ENCODE measurements at places on chromosomes 1 and 21. TPM values are rescaled to one million over a fixed set of nuclear protein-coding genes. Genes with fewer than 3 reads are reported as not detected.

DNA sequence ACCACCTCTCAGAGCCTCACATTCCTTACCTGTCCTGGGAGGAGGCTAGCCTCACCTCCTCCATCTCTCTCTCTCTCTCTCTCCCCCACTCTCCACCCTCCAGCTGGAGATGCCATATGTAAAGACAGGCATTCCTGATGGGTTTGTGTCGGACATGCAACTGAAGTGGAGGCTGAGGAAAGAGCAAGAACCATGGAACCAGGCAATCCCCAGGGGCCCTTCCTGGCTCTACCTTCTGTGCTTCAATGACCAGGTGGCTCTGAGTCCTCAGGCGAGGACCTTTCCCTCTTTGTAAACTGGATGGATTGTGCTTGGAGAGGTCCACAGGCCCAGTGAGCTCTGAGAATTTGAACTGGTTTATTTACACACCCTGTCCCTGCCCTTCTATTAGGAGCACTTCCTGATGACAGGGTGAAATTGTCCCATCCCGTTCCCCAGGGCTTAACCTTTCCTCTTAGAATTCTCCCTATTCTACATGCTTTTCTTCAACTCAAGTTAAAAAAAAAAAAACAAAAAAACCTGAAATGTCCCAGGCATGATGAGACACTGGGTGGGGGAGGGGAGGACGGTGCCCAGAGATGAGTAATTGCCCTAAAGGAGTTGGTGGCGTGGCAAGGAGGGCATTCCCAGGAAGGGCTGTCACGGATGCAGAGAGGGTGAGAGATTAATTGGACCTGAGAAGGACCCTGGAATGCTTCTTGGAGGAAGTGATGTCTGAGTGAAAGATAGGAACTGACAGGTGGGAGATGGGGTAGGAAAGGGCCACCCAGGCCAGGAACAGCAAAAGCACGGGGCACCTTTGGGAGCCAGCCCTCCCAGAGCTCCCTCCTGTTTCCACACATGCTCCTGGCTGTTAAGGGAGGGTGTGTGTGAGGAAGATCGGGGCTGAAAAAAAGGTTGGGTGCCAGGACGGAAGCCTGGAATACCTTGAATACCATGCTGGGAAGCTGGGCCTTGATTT lies 50.2 kb upstream of the WASF2 start:
- peak overlapping the region; percentile 98 for H3K27ac ChIP-seq
- H3K27me3 ChIP-seq: no peaks in the 10 kb centered on the region
- H3K4me3 ChIP-seq: peak overlapping the region; percentile 38
- peaks cover 20% of the 10 kb centered on the region for H3K36me3 ChIP-seq
- peak; percentile 92 for DNase-seq

DNA sequence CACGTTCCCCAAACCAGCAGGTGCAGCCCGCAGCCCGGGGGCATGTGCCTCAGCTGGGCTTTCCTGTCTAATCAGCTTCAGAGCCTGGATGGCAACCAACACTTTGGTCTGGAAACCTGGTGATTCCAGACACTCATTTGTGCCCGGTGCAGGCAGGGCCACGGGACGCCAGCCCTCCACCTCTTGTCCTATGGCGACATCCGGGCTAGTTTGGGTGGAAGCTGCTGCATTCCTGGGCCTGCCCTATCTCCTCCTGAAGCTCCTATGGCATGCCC lies 111.8 kb downstream of the WDR4 start:
- H3K27me3 ChIP-seq: no peaks in the 10 kb centered on the region
- no peaks in the 10 kb centered on the region for H3K4me1 ChIP-seq
- no peak overlapping the region for H3K4me3 ChIP-seq
- H3K36me3 ChIP-seq: peaks cover 18% of the 10 kb centered on the region
- no peak for DNase-seq

DNA sequence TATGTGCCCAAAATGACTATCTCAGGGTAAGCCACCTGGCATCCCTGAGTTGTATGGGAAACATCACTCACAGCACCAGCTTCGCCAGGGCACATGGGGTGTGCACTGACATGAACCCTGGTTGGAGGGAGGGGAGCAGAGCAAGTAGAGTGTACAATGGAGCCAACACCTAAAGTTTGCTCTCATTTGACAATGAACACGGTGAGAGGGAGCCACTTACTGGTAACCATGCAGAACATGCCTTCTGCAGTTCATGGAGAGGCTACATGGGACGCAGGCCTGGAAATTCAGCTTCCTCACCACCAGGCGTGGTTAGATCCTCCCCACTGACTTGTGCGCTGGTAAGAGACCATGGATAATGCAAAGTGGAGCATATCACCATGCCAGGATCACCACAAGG lies 10.0 kb upstream of the CPLANE2 start:
- no peaks in the 10 kb centered on the region for H3K27me3 ChIP-seq
- no peak overlapping the region for H3K27ac ChIP-seq
- H3K4me1 ChIP-seq: peaks cover 39% of the 10 kb centered on the region
- peaks cover 6% of the 10 kb centered on the region for H3K36me3 ChIP-seq
- no peak for DNase-seq

Gene CFAP141
- total RNA-seq: not detected

Gene TMEM240
- total RNA-seq: 12.4 TPM

Data from osteocyte (in vitro differentiated cells).